ENCODE measurements at places on chromosomes 11 and 22.

DNA sequence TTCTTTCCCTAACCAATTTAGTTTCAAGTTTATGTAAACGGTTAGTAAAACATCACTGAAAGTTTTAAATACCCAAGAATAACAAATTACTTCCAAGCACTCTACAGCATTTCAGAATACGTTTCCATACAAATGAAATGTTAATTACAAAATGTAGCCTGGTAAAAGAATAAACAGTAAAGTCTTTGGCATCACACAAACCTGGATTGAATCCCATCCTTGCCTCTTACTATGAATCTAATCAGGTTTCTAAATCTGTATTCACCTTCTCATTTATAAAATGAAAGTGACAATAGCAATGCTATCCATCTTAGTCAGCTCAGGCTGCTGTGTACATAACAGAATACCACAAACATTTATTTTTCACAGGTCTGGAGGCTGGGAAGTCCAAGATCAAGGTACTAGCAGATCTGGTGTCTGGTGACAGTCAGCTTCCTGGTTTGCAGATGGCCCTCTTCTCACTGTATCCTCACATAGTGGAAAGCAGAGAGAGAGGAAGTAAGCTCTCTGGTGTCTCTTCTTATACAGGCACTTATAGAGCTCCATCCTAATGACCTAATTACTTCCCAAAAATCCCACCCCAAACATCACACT, 19.2 kb downstream of the FAM168A start:
- DNase-seq: no peak

DNA sequence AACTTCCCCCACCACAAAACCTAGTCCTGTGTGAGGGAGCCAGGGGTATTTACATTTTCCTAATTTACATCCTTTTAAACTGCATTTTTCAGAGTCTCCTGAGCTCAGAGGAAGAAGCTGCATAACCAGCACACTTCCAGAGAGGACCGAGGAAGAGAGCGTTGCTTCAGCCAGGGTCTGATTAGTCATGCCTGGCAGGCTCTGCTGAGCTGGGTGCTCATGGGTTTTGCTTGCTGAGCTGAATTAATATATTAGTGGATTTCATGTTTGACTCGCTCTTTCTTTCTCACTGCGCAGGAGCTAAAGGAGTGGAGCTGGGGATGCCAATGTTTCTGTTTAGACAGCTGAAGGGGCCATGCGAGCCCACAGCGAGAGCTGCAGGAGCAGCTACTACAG, 539.3 kb upstream of the B3GAT1 start:
- DNase-seq: no peak

- DNase-seq: no peak
Observed at GRCh38 chr11:35236667-35237003, 97.7 kb downstream of the CD44 start.

GRCh38 chr11:9203691-9204311, 61.3 kb downstream of the DENND5A start:
- no peak for DNase-seq

- DNase-seq: no peak
Observed at GRCh38 chr22:22821340-22821739, 66.3 kb upstream of the IGLL5 start.

GRCh38 chr22:24325105-24325757, 54.6 kb downstream of the SPECC1L start:
- DNase-seq: peak; percentile 62
